Left lobe of liver (tissue), 2 donors: ENCODE measurements at places on chromosomes 13 and 19.

DNA sequence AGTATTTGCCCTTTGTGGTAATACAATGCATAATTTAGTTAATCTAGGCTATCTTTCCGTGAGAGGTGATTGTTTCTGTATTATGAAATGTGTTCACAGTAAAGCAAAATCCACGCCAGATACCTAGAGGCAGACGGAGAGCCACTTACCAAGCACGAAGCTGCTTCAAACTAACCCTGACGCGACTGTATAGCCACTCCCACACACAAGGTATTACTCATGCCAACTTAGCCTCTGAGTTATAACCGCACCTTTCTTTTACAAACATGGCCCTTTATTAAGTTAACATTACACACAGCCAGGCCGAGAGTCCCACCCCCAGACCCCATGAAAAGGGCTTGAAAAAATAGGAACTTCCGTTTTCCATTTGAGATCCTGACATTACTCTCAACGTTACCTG, 185.7 kb downstream of the ABCC4 start:
- no peak for DNase-seq

DNA sequence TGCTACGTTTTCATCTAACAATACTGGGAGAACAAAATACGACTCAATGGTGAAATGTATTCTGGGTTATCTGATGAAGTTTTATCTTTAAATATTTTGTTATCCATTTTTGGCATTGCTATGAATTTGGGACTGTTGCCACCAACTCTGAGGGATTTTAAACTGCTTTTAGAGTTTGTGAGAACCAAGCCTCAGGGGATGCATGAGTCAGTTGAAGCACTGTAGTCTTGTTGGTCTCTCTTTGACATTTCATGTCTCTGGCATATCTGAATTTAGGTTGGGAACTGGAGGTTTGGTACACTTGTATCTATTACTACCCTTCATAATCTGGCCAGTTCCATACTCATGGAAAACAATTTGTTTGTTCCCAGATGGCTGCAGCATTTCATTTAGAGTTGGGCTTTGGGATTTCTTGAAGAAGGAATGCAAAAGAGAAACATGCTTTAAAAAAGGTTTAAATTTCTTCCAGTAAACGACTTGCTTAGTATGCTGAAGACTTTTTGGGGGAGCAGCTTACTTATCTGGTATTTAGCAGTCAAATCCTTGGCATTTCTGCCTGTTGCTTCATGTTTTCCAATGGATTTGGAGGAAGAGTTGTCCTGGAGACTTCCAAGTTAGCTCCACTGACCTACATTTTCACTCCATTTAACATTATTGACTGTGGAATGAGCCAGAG, 28.9 kb downstream of the ARHGEF7 start:
- no peak for DNase-seq

DNA sequence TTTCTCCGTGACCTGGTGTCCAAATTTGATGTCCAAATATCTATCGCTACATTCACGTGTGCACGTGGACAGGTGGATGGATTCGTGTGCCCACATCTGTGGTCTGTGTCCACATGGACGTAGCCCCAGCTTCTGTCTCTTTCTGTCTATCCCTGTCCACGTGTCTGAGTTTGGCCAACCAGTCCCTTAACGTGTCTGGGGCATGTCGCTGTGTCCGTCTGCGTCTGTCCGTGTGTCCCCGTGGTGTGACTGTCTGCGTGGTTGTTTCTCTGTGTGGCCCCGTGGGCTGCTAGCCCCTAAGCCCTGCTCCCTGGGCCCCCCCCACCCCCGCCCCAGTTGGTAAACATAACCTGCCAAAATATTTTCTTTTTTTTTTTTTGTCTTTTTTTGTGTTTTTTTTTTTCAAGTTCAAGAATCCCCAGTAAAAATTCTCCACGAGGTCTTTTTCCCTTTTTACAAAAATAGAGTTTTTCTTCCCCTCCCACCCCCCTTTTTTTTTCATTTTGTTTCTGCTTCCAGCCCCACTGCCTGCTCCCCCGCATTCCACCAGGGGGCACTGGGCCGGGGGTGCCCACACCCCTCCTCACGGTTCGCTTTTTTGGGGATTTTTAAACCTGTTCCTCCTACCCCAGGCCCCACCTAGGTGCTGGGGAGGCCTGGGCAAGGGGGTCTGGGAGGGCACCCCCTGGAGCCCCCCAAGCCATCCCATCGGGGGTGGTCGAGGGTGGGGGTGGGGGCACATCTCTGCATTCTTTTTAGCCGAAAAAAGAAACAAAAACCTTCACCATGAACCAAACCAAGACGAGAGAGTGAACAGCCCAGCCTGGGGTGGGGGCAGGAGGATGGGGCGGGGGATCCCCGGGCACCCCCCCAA, 18.3 kb downstream of the PRKCSH start:
- DNase-seq = no peak

DNA sequence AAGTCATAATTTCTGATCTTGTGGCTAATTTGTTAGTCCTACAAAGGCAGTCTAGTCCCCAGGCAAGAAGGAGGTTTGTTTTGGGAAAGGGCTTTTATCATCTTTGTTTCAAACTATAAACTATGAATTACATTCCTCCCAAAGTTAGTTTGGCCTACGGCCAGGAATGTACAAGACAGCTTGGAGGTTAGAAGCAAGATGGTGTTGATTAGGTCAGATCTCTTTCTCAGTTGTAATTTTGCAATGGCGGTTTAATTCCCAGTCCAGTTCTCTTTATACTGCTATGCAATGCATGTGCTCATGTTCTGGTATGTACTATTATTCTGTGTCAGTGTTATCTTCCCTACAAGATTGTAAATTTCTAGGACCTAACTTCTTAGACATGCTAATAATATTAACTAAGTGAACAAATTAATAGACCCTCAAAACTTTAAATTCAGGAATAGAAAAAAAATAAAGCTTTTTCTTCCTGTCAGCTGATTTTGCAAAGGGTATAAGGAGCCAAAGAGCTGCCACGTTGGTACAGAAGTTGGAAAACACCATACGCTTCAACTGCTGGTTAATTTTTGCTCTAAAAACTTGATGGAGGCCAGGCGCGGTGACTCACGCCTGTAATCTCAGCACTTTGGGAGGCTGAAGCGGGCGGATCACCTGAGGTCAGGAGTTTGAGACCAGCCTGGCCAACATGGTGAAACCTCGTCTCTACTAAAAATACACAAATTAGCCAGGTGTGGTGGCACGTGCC, 1.3 kb upstream of the DNAJC15 start:
- no peak for DNase-seq

GRCh38 chr13:110354715-110355473, 47.8 kb downstream of the COL4A2 start:
- DNase-seq = no peak

- DNase-seq = no peak
Measured at GRCh38 chr13:51804295-51805172, 571 bp upstream of the DHRS12 start.

GRCh38 chr13:97914540-97914939, 38.9 kb upstream of the IPO5 start:
- no peak for DNase-seq

- DNase-seq = no peak
Measured at GRCh38 chr13:23558675-23559536, 11.3 kb upstream of the TNFRSF19 start.

GRCh38 chr19:8721334-8721733, at the start of gene OR2Z1:
Gene OR2Z1, plus strand, starts transcription at chr19:8721634. Its CDS starts 9,395 bp downstream, at chr19:8731029.
- DNase-seq = no peak

- DNase-seq = no peak
Measured at GRCh38 chr19:45515807-45516401, 8.6 kb downstream of the VASP start.

DNA sequence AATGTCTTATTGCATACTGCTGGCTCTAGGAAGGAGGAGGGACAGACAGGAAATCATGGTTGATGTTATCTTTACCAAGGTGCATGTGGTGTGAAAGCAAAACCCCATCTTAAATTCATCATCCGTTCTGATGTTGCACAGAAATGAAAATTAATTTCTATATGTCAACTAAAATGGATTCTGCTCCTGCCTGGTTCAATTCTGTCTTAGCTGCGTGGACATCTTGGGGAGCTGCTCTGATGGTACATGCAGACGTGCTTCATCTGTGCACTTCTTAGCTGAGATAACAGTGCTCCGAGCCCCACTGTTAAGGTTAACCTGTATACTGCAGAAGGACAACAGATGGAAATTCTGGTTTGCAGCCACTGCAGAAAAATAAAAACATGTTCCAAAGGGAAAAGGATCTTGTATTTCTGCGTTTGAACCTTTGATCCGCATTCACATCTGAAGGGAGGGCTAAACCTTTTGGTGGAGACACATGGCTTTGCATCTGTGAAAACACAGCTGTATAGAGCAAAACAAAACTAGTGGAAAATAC, 155.6 kb downstream of the TM9SF2 start:
- DNase-seq = no peak

- DNase-seq = no peak
Measured at GRCh38 chr13:48583859-48584311, 51.0 kb upstream of the RCBTB2 start.

- no peak for DNase-seq
Measured at GRCh38 chr19:2014131-2014571, 1.4 kb downstream of the BTBD2 start.

DNA sequence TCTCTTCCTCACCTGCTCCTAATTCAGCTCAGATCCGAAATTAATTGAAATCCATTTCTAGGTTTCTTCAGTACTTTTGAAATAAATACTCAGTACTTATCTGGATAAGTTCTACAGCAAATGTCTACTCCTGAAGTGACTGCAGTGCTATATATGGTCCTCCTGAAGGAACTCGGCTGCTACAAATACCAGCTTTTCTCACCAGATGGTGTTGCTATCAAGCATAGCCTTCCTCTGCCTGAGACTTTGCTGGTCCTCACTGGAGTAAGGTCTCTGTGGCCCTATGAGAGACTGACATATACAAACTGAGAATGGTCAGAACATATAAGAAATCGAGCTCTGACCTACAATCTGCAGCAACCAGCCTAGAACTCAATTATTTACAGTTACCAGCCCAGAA, 161.6 kb downstream of the NDFIP2 start:
- DNase-seq = no peak

DNA sequence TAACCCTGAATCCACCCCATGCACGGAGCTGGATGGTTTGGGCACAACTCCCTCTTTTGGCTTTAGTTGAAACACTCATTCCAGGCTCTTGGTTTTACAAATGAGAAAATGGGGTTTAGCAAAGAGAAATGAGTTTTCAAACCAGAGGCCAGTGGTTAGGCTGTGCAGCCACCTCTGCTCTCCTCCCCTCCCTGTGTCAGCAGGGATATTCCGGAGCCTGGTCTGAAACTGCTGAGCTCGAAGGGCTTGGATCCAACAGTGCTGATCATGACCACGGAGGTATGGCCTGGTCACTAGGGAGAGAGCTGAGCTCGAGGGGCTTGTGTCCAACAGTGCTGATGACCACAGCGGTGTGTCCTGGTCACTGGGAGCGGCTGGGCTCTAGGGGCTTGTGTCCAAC, 41.5 kb downstream of the ZNF787 start:
- DNase-seq = no peak

GRCh38 chr13:40668335-40668734, 1.9 kb upstream of the FOXO1 start:
- DNase-seq = no peak

GRCh38 chr13:95492044-95492801, 60.3 kb upstream of the CLDN10 start:
- no peak for DNase-seq

- no peak for DNase-seq
Measured at GRCh38 chr19:36449059-36449670, 30.7 kb upstream of the ZFP82 start.

- no peak for DNase-seq
Measured at GRCh38 chr19:46756544-46756888, 10.3 kb upstream of the STRN4 start.

DNA sequence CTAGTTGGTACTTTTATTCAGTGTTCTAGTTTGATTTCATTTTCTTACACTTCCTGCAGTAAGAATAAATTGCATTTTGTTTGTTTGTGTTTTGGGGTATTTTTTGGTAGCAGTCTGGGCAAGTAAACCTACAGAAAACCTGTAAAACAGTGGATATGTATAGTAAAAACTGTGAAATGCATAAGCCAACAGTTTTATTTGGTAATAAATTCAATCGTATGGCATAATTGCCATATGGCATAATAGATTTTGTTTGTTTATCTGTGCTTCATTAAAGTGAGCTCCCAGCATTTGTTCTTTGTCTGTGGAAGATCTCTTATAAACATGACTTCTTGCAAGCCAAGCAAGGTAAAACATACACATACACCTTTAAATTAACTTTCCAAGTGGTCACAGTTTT, 111.9 kb downstream of the PCDH9 start:
- no peak for DNase-seq

DNA sequence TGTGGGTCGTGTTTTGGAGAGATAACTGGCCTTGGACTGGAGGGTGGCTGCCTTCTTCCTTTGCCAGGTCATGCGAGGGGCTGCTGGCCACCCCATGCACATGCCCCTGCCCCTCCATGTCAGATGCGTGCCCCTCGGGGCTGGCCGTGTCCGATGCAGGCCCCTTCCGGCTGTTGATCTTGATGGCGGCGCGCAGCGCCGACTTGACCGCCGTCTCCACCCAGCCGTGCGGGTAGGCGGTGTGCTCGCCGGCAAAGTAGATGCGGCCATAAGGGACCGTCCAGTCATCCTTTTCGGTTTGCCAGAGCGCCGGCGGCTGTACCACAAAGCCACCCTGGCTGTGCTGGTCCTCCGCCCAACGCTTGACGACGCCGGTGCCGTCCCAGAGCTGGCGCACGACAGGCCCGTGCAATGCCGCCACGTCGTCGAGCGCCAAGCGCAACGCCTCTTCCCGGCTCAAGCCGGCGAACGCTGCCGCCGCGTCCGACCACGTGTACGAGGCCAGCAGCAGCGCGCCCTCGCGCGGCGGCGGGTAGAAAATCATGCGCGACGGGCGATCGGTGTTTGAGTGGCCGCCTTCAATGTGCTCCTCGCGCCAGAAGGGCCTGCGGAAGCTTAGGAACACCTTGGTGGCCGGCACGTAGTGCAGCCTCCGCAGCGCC, 6.9 kb downstream of the IL4I1 start:
- DNase-seq = no peak

- no peak for DNase-seq
Measured at GRCh38 chr13:100797921-100798320, 123.3 kb upstream of the TMTC4 start.

DNA sequence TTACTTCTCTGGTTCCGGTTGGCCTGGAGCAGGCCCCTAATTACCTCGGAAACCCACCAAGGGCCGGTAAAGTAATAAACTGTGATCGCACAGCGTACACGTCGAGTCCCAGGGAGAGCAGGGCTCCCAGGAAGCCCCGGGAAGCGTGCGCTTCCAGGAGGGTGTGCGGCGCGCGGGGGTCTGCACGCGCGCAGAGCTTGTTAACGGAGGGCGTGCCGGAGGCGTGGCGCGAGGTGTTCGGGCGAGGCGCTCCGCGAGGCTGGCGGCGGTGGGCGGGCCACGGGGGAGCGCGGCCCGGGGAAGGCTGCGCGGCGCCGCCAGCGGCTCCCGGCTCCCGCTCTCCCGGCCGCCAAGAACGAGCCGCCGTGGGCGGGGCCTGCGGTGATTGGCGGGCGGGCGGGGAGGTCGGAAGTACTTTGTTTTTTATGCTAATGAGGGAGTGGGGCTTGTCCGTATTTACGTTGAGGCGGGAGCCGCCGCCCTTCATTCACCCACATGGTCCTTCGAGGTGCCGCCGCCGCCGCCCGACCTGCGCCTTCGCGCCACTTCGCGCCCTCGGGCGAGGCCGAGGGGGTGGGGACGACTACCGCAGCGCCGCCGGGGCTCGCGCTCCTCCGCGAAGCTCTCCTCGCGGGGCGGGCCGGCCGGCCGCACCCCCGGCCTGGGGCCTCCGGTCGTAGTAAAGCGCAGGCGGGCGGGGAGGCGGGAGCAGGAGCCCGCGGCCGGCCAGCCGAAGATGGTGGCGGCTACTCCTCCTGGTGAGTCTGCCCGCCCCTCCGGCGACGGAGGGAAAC, at the start of gene MIR17HG:
MIR17HG (plus strand) TSS at position 486 of the 794 bp plus-strand sequence.
- DNase-seq = peak; percentile 94

GRCh38 chr19:6402837-6403608, 10.1 kb upstream of the GTF2F1 start:
- DNase-seq = no peak

GRCh38 chr13:95192998-95193397, 108.3 kb downstream of the ABCC4 start:
- peak; percentile 54 for DNase-seq
